ENCODE measurements at places on chromosomes 3 and 15. TPM values are rescaled to one million over a fixed set of nuclear protein-coding genes. Genes with fewer than 3 reads are reported as not detected.
A peak's percentile ranks its signal among the peaks of the same experiment; 100 is the strongest.

- DNase-seq: peak; percentile 28
These were observed 46.4 kb downstream of the CBLB start for GRCh38 chr3:105822171-105823123.

GRCh38 chr15:65884511-65884910 lies 15.2 kb downstream of the RAB11A start:
- DNase-seq: no peak

DNA sequence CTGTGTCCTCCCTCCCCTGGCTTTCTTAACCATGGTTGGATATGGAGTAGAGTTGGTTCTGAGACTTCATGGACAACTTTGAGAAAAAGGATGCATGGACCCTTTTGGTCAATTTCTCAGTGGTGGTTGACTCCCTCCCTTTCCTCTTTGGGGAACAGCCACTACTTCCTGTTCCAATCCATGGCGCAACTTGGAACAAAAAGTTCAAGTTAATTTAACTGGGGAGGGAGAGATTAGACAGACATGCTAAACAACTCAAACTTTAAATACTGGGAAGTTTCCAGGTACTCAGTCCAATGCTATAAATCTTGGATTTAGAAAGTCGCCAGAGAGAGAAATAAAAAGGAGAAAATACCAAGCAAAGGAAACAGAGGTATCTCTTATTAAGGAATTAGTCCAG lies 202.2 kb downstream of the PDZRN3 start:
- DNase-seq: no peak

DNA sequence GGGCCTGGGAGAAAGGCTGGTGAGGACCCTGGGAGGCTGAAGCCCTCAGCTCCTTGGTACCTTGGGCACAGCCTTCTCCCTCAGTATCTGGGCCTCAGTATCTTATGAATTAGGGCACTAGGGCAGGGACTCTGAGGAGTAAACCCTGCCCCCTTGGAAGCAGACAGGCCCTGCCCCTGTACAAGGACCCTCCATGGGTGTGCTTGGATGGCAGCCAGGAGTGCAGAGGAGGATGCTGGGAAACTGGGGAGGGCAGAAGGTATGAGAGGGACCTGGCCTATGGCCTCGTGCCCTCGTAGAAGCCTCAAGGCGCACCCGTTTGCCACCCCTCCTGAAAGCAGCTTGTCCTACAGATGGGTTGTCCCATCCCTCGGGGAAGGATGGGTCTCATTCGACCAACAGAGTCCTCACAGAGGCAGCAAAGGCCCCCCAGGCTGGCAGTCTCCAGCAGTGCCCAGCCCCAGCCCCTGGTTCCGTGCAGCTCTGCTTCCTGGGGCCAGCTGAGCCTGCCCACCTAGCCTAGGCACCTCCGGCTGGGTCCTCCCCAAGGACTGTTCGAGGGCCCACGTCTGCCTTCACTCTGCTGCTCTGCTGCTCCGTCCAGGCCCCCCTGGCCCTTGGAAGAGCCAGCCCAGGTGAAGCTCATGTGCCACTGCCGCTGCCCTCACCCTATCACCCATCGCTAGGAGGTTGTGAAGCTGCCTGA lies 15.3 kb upstream of the SEMA3F start:
- no peak for DNase-seq

DNA sequence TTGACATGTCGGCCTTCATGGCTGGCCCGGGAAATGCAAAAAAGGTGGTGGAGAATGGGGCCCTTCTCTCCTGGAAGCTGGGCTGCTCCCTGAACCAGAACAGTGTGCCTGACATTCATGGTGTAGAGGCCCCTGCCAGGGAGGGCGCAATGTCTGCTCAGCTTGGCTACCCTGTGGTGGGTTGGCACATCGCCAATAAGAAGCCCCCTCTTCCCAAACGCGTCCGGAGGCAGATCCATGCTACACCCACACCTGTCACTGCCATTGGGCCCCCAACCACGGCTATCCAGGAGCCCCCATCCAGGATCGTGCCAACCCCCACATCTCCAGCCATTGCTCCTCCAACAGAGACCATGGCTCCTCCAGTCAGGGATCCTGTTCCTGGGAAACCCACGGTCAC lies 23.1 kb upstream of the BSN start:
- no peak for DNase-seq

DNA sequence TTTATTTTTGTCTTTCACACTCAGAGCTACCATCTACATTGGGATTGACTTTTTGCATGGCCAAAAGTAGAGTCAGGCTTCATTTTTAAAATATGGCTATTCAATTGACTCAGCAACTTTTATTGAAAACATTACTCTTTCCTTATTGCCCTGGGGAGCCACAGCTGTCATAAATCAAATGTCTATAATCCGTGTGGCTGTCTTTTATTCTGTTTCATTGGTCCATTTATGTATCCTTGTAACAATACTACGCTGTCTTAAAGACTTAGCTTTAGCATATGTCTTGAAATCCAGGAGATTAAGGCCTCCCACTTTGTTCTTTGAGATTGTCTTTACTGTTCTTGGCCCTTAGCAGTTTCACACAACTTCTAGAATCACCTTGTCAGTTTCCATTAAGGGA lies 55.2 kb downstream of the CEMIP start:
- DNase-seq: no peak

- DNase-seq: no peak
These were observed 582.2 kb downstream of the FOXP1 start for GRCh38 chr3:71001303-71001830.

- DNase-seq: peak; percentile 35
These were observed 57.1 kb downstream of the RAP2B start for GRCh38 chr3:153219146-153219545.

DNA sequence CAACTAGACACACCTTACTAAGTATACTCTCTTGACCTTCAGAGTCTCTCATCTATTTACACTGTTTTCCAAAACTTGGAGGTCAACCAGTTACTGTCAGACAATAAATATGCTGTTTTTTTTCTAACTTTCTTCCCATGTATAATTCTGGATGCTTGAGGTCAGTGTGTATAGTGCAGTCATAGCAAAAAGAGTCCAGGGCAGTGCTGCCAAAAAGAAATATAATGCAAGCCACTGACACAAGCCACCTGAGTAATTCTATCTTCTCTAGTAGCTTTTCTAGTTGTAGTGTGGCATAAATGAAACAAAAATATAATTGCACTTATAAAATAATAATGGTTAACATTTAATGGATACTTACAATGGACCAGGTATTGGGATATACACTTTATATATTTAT lies 21.6 kb downstream of the GADL1 start:
- DNase-seq: no peak

- DNase-seq: peak; percentile 35
These were observed 50.3 kb downstream of the SHQ1 start for GRCh38 chr3:72797773-72798543.

DNA sequence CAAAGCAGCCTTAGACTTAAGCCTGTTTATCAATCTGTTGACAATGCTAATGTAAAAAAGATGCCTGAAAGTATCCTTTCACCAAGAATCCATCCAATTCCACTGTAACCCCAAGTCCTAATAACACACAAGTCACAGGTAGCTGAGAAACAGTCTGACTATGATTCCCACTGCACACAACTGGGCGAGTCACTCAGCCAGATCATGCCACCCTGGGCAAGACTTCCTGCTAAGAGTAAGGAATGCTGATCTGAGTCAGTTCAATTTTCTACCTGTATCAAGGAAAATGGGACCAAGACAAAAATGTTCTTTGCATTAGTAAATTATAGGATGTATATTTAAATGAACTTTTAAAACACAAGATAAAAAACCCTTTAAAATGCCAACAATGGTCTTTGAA lies 33.3 kb downstream of the NPTN start:
- DNase-seq: peak; percentile 60

Gene VGLL4
- 66.5 TPM for total RNA-seq

Gene CEMIP
- total RNA-seq: 1.5 TPM

Gene HESX1
- total RNA-seq: 0.17 TPM

Gene WNT7A
- total RNA-seq: not detected

Gene TTLL13
- not detected for total RNA-seq

Gene IGSF10
- 0.32 TPM for total RNA-seq

Gene PEX5L
- total RNA-seq: 0.06 TPM

Gene IL12A
- 1.4 TPM for total RNA-seq

Gene FSIP1
- 0.38 TPM for total RNA-seq

Gene CYP1A1
- 0.06 TPM for total RNA-seq

Gene CGNL1
- 2.2 TPM for total RNA-seq
